ENCODE measurements at places on chromosomes 4 and X. TPM values are rescaled to one million over a fixed set of nuclear protein-coding genes. Genes with fewer than 3 reads are reported as not detected.

DUSP21 gene
- total RNA-seq, result not detected

NAP1L3 gene
- total RNA-seq, result 2.8 TPM

TSPAN6 gene
- total RNA-seq, result 28.2 TPM

MEPE gene
- total RNA-seq, result not detected

EBP gene
- 143 TPM for total RNA-seq

AWAT2 gene
- not detected for total RNA-seq

SLBP gene
- total RNA-seq, result 63.5 TPM

TLR6 gene
- total RNA-seq, result 1.8 TPM

ZNF157 gene
- total RNA-seq, result under 0.01 TPM

CTSO gene
- total RNA-seq, result 10.6 TPM

BEND2 gene
- total RNA-seq, result not detected

TRIM60 gene
- total RNA-seq, result not detected

CT47B1 gene
- total RNA-seq, result not detected
